ENCODE measurements at places on chromosomes 2 and 18.

DNA sequence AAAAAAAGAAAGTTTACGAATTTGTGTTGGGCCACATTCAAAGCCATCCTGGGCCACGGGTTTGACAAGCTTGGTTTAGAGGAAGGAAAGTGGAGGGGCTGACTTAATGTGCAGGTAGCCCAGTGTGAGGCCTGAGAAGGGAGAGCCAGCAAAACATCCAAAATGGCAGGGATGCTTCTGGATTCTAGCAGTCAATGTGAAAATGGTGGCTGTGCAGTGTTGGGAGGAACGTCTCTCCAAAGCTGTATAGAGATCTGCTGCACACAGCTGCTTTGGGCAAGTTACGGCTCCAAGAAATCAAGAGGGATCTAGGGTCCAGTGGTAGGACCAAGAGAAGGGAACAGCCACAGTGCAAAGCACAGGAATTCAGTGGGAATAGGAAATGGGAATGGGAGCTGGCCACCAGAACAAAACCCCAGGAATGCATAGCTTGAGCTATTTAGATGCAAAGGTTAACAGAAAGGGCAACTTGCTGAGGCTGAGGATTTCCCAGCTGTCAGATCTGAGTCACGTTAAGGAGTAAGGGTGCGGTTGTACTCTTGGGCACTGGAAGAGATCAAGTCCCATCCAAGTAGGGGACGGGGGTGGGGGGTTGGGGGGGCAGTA lies 70.6 kb downstream of the B3GNT2 start:
- ATAC-seq = no peak

DNA sequence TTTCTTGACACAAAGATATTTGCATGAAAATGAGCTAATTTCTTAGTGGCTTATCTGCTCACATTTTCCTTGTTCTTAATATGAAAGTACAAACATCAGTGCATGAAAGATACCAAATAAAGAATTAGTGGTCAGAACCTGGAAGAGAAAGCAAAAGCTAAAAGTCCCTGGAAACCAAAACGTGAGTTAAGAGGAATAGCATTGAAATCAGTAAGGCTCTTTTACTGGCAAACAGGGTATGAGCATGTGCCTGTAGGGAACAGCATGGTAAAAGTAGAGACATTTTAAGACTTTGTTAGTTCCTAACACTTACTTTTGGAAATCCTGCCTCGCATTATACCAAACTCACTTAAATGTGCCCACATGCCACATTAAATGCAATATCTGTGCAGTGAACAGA lies 31.9 kb upstream of the CWC22 start:
- ATAC-seq = no peak

DNA sequence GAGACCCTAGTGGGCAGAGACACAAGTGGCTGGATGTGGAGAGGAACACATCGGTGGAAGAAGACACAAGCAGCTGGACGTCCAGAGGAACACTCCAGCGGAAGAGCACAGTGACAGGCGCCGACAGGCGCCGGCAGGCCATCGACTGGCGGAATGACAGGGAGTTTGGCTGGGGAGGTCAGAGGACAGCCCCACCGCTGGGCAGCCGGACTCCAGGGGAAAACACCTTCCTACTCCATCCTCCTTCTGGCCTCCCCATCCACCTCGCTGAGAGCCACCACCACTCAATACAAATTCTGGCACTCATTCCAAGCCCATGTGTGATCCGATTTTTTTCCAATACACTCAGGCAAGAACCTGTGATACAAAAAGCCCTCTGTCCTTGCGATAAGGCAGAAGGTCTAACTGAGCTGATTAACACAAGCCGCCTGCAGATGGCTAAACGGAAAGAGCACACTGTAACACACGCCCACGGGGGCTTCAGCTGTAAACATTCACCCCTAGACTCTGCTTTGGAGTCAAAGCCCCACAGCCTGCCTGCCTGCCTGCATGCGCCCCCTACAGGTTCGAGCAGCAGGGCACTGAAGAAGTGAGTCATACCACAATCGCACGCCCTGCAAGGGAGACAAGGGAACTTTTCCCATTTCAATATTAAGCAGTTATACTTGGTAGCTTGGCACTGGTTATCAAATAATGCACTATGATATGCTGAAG lies 50.2 kb upstream of the LRP1B start:
- no peak for ATAC-seq

GRCh38 chr18:79733135-79733701 lies 53.6 kb downstream of the CTDP1 start:
- ATAC-seq = no peak

DNA sequence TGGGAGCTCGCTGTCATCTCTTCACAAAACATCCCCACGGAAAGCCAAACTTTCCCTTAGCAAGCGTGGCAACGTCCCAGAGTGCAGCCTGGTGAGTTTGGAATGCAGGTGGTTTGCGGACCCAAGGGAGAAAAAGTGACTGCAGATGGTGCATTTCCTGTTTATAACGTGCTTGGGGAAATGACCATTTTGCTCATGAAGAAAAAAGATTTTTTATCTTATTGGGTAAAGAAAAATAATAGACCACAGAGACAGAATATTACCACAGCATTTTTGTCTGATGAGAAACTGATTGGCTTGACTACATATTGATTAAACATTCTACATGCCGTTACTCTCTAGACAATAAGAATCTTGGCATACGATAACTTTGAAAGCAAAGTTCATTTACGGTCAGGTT lies 136.5 kb downstream of the COPS8 start:
- ATAC-seq = no peak

GRCh38 chr2:182713601-182714000 lies 2.5 kb upstream of the DNAJC10 start:
- ATAC-seq = no peak

DNA sequence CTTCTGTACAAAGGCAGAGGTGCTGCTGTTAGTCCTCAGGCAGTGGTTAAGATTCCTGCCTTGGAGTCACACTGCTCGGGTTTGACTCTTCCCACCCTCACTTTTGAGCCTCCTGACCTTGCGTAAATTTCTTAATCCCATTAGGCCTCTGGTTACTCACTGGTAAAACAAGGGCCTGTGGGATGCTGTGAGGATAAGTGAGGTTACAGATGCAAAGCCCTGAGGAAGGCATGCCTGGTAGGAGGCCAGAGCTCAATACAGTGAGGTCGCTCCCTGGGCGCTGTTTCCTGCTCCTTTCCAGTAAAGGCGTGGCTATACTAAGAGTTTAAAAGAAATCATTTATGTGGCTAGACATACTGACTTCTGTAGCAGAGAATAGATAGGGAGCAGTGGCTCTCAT lies 127.5 kb upstream of the TMEM200C start:
- ATAC-seq = peak; percentile 62

- ATAC-seq = no peak
These were observed 2.7 kb downstream of the SEMA4C start for GRCh38 chr2:96866986-96867755.

DNA sequence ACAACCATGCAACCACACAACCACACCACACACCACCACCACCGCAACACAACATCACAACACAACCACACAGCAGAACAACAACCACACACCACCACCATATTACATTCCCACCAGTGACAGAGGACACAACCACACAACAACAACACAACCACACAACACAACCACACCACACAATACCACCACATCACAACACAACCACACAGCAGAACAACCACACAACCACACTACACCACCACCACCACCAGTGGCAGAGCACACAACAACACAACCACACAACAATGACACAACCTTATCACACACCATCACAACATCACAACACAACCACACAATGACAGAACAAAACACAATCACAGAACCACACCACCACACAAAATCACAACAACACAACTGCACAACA lies 313.0 kb upstream of the MYT1L start:
- no peak for ATAC-seq

DNA sequence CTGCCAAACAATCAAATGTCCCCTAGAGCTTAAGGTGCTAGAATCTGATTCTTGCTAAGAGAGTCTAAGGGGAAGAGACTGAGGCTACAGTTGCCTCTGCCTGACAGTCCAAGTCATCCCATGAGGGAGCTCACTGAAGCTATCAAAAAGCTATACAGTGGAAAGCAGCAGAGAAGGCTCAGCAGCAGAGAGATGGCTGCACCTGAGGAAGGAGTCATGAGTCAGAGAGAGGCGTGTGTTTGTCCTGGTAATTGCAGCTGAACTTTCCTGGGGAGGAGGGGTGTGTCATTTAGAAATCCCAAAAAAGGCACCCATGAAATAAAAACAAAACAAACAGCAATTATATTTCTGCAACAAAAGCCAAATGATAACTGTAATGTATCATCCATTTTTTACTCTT lies 305.2 kb upstream of the UBE2E3 start:
- no peak for ATAC-seq

- no peak for ATAC-seq
These were observed 849.9 kb downstream of the DCDC2C start for GRCh38 chr2:4553241-4553640.

DNA sequence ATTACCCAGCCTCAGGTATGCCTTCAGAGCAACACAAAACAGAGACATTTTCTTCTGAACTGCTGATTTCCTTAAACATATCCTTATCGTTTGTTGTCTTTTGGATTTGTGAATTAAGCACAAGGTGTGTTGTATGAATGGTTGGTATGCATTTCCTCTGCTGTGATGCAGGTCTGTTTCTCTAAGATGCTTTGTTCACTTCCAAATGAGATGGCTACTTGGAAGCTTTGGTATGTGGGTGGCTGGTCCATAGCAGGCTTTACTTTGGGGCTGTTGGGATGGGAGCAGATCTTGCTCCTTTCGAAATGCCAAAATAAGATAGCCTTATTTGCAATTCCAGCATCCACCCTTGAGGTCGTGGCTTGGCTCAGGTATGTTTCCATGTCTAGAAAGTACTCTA lies 257.2 kb downstream of the INSIG2 start:
- ATAC-seq = no peak

DNA sequence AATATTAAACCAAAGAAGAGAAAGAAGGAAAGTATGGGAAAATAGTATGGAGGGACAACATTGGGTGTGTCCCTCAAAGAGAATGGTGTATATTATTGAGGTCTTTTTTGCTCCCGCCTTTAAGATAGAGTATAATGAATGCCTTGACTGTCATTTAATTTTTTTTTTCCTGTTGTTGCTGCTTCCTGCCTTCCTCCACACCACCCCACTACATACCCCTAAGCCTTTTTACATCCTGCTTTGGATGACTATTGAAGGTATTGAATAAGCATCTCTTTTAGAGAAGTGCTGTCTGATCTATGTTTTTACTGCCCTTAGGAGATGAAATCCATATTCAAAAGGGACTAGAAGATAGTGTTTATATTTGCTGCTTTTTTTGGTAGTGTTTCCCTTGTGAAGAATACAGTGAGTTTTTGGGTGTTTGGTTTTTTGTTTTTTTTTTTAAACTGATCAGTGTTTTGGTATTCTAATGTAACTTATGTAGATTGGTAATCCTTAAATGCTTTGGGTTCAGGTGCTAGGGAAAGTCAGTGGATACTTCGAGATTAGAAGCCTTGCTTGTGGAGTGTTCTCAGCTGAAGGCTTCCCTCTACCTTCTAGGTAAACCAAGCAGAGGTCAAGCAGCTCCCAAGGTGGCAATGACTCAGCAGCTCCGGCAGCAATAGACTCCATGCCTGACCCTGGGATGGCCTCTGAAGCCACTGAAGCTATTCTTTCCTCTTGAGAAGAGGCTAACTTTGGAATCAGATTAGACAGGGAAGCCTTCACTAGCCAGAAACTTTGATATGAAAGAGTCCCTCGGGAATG lies 5.0 kb downstream of the FZD7 start:
- no peak for ATAC-seq

GRCh38 chr2:69594341-69594740 lies 49.2 kb downstream of the AAK1 start:
- ATAC-seq = peak; percentile 34

GRCh38 chr2:63569740-63570139 lies 18.5 kb downstream of the WDPCP start:
- ATAC-seq = no peak

- no peak for ATAC-seq
These were observed 248.7 kb downstream of the SOX11 start for GRCh38 chr2:5940596-5941535.

DNA sequence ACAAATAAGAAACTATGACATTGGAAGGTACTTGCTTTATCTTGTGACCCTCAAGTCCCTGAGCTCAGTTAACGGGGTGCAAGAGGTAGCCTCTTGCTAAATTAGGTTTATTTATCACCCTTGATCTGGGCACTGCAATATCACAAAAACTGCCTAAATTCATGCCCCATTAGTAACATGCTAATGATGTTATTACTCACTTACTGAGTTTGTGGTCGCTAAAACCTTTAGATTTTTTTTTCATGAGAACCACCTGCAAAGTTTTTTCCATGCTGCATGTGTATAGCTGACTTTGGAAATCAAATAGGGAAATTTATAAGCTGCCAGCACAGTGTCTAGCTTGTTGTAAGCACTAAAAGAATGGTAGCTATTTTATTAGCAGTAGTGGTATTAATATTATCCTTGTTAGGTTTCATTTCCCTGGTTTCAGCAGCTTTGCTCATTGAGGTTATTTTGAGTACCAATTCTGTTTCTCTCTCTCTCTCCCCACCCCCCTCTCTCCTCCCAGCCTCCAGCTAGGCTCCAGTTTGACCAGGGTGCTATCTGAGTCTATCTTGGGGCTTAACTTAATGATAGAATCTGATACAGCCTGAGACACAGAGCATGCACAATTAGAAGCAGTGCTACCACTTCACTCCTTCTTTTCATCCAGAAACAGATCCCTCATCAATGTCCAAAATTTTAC lies 88.7 kb upstream of the ATP8B1 start:
- no peak for ATAC-seq

- ATAC-seq = no peak
These were observed 138.6 kb downstream of the BCL2 start for GRCh38 chr18:63180971-63181376.

- peak; percentile 40 for ATAC-seq
These were observed 301.9 kb upstream of the MYT1L start for GRCh38 chr2:2633017-2633416.

- ATAC-seq = peak; percentile 36
These were observed 11.4 kb upstream of the PROKR1 start for GRCh38 chr2:68632021-68632420.

- ATAC-seq = peak; percentile 50
These were observed 93.3 kb downstream of the HNRNPLL start for GRCh38 chr2:38509314-38509946.

DNA sequence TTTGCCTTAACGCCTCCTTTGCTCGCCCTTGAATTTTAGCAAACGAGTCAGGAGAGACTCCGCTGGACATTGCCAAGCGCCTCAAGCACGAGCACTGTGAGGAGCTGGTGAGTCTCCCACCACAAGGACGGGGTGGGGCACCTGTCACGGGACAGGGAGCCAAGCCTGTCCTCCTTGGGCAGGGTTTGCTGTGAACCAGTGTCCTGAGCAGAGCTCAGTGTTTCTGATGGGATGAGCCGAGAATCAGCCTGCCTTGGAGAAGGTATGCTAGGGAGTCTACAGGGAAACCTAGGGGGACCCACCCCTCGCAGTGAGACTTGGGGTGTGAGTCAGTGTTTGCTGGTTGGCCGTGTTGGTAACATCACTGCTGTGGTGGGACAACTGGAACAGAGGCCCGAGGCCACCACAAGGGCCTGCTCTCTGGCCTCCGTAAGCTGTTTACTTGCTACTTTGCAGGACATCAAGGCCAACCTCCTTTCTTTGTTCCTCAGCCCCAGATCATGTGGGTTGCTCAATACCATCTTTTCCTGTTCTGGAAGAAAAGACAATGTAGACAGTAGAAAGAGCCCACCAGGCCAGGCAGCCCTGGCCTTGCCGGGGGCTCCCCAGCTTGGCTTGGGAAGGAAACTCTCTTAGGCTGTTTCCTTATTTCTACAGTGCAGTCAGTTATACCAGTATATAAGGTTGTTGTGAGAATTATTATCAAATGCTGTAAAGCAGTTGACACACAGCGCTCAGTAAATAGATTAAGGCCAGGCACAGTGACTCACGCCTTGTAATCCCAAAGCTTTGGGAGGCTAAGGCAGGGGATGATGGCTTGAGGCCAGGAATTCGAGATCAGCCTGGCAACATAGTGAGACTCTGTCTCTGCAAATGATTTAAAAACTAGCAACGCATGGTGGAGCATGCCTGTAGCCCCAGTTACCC lies 42.4 kb downstream of the ITGB1BP1 start:
- peak; percentile 82 for ATAC-seq
